ENCODE measurements at places on chromosomes 3 and 15.

DNA sequence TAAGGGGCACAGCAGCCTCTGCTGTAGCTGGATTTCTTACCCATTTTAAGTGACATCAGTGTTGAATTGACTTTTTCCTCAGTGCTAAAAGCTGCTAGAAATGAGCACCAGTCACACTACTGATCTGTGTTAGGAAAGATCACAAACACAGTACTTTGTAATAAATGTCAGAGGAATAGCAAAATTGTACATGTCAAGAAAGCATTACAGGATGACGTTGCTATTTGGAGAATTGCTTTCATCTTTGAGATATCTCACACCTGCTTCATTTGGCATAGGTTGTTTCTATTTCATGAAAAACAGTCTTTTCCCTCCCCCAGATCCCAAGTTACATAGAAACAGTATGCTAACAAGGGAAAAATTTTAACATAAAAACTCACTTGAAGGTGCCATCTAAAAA, 77.8 kb downstream of the SLC25A26 start:
- DNase-seq = no peak

DNA sequence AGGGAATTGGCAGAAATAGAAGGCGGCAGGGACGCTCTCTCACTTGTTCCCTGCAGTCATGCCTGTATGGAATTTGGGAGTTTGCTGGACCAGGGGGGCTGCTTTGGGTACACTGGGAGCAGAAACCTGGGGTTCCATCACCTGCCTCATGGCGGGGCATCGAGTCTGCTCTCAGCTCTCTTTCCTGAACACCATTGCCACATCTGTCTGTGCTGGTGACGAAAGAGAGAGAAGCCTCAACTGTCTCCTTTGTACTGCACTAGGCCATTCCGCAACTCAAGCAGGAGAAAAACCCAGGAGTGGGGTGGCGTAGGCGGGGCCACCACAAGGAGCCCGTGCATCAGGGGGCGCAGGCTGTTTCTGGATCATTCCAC, 14.0 kb downstream of the TMEM158 start:
- DNase-seq = no peak

- no peak for DNase-seq
Observed at GRCh38 chr3:170839518-170840100, 30.4 kb downstream of the RPL22L1 start.

DNA sequence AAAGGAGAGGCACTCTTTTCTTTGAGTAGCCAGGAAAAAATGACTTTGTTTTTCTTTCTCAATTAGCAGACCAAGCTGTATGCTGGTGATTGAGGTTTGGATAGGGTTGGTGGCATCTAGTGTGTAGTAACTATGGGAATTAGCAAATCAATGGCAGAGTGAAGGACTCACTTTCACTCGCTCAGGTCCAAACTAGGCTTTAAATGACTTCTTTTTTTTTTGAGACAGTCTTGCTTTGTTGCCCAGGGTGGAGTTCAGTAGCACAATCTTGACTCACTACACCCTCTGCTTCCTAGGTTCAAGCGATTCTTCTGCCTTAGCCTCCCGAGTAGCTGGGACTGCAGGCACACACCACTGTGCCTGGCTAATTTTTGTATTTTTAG, 35.9 kb downstream of the PRKCI start:
- DNase-seq = no peak

DNA sequence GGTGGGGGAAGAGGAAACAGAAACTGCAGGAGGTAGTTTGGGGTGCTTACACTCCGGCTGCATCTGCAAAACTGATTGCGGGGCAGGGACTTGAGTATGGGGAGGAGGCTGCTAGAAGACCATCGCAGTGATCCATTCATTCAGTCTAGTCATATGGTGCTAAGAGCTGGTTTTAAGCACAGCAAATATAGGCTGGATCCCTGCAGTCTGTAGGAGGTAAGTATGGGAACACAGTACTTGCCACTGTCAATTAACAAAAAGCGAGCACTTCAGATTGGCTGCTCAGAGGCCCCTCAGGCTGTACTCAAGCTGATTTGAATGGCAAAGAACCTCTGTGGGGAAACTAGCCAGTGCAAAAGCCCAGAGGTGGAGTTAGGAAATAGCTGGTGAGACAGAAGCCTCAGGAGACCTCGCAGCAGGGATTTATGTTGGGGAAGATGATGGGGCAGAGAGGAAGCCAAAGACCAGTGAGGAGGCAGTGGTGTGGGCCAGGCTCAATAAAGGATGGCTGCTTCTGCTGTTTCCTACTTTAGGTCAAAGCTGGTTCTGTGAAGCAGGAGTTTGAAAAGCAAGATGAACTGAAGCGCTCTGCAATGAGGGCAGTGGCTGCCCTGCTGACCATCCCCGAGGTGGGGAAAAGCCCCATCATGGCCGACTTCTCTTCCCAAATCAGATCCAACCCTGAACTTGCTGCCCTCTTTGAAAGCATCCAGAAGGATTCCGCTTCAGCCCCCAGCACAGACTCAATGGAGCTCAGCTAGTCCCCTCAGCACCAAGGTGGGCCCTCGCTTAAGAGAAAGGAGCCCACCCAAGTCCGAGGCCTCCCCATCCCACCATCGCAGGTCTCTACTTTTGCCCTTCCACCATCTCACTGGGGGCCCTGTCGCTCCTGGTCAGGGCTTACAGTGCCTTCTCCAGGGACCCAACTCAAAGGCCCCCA, 7.9 kb downstream of the RPL32 start:
- DNase-seq = no peak

DNA sequence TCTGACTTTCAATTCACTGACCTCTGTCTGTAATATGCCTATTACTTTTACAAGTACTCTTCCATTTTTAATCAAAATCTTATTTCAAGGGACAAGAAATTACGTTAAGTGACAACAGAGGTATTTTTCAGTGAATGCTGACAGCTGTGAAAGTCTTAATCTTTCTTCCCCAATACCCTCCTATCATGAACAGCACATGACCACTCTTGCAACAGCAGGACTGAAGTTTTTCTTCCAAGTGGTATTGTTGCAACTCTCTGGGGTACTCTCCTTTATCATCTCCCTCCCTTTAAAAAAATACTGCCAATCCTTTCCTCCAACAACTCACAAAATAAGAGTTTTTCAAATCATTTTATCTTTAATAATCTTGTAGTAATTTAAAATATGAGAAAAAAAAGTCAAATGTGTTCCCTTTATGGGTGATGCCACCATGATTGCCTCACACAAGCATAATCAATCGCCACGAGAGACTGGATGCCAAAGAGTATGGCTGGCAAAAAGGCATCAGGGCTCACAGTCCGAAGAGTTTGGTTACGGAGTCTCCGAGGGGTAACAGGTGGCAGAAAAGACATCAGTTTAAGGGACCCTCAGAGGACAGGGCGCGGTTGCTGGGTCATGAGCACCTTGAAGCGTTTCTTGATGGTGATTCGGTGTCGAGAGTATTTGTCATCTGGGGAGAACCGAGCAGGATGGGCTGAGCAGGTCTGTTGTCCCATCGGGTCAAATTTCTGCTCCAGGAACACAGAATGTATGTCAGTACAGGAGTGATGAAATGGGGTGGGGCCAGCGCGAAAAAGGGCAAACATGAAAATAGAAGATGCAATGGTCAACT, 1.3 kb downstream of the NOP10 start:
- no peak for DNase-seq

- DNase-seq = no peak
Observed at GRCh38 chr15:71826196-71826595, 15.8 kb downstream of the NR2E3 start.

DNA sequence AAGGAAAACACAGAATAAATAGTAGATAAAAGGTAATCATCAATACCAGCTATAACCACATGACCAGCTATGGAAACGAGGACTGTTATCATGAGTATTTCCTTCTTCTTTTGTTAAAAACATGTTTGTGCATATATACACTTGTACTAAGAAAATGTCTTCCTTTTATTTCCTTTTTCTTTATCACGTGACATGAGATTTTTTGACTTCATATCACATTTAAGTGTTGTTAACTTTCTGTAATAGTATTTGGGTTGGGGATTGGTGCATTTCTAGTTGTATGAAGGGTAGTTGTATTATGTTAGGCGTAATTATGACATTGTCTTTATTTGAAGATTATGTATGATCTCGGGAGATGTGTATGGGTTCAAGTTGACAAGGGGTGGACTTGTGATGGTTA, 278.5 kb upstream of the ZNF385D start:
- DNase-seq = no peak

DNA sequence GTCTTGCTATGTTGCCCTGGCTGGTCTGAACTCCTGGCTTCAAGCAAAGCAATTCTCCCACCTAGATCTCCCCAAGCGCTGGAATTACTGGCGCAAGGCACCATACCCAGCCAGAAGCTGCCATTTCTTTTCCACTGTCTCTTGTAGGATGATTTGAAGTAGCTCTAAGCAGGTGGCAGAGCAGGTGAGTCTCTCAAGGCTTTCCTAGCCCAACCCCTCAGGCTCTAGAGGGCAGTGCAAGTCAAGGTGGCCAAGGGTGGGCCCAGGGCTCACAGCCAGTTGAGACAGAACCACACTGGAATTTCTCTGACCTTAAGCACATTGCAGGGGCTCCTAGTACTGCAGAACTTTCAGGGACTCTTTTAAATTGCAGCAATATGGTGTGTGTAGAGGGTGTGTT, 15.6 kb upstream of the DAG1 start:
- DNase-seq = no peak

All from type B pancreatic cell (in vitro differentiated cells).